Upper lobe of right lung (tissue), 1 donor: ENCODE measurements at places on chromosomes 6 and 20. TPM values are rescaled to one million over a fixed set of nuclear protein-coding genes. Genes with fewer than 3 reads are reported as not detected.

DNA sequence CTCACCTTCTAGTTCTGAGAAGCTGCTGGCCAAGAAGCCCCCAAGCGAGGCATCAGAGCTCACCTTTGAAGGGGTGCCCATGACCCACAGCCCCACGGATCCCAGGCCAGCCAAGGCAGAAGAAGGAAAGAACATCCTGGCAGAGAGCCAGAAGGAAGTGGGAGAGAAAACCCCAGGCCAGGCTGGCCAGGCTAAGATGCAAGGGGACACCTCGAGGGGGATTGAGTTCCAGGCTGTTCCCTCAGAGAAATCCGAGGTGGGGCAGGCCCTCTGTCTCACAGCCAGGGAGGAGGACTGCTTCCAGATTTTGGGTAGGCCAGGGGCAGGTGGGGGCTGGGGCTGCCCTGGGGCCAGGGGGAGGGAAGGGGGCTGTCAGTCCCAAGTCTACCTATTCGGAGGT is 2.3 kb downstream of the MYLK2 start:
- no peak overlapping the region for H3K4me3 ChIP-seq
- peaks cover 4% of the 10 kb centered on the region for H3K4me1 ChIP-seq
- H3K27ac ChIP-seq: no peak overlapping the region
- no peaks in the 10 kb centered on the region for H3K36me3 ChIP-seq
- no peaks in the 10 kb centered on the region for H3K27me3 ChIP-seq

- H3K36me3 ChIP-seq: no peaks in the 10 kb centered on the region
- H3K27me3 ChIP-seq: no peaks in the 10 kb centered on the region
- H3K27ac ChIP-seq: no peak overlapping the region
- DNase-seq: no peak
- H3K4me1 ChIP-seq: no peaks in the 10 kb centered on the region
- no peak overlapping the region for H3K4me3 ChIP-seq
Observed at GRCh38 chr6:56223995-56224394, 23.4 kb downstream of the COL21A1 start.

The CST2 gene
- not detected for total RNA-seq

DNA sequence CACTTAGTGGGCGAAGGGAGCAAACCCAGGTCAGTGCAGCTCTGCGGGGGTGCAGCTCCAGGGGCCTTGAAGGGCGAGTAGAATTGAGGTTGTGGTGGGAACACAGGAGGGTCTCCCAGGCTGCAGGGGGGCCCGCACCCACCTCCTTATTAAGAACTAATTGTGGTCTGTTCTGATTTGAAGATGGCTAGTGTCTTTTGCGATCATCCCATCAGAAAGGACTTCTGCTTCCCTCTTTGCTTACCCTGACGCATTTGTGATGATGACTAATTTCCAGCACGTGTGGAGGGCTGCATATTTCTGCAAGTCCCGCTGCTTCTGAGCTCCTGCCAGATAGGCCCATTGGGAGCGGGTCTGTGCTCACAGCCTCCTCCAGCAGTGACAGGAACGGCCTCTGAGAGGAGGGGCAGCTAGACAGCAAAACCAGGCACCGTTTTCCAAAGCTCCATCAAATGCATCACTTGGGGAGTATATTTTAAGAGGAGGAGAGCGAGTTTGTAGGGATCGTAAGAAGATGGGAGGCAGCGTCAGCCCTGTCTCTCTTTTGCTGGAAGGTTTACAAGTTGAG is 268.9 kb downstream of the CDH4 start:
- no peak overlapping the region for H3K4me3 ChIP-seq
- H3K27ac ChIP-seq: no peak overlapping the region
- DNase-seq: peak; percentile 26
- no peaks in the 10 kb centered on the region for H3K4me1 ChIP-seq
- no peaks in the 10 kb centered on the region for H3K27me3 ChIP-seq

DNA sequence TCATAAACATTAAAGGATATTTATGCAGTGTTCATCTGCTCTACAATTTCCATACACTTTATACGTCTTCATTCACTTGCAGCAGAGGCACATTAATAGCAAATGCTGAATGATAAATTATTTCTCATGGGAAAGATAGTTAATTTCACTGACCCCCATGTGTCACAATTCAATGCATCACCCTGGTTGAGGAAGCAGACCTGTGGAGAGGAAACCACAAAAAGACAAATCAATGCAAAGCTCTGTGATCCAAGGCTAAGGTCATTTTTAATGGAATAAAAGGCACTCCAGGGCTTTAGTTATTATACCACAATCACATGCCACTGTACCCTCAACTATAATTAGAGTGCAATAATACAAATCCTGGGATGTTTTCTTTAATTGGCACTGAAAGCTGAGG is 40.3 kb upstream of the TENT5A start:
- H3K4me3 ChIP-seq: no peak overlapping the region
- H3K27ac ChIP-seq: no peak overlapping the region
- H3K27me3 ChIP-seq: no peaks in the 10 kb centered on the region
- no peaks in the 10 kb centered on the region for H3K36me3 ChIP-seq
- H3K4me1 ChIP-seq: no peaks in the 10 kb centered on the region

The SRMS gene
- total RNA-seq: not detected

- H3K4me1 ChIP-seq: no peaks in the 10 kb centered on the region
- no peak overlapping the region for H3K4me3 ChIP-seq
- no peak for DNase-seq
Observed at GRCh38 chr20:60565551-60565950, 607.3 kb downstream of the CDH26 start.

GRCh38 chr20:64062596-64063388 is at the start of gene TCEA2:
TSS of gene TCEA2 (plus strand) at chr20:64063198. CDS start at chr20:64063313, 115 bp downstream.
- H3K36me3 ChIP-seq: no peaks in the 10 kb centered on the region
- H3K27me3 ChIP-seq: no peaks in the 10 kb centered on the region
- H3K4me1 ChIP-seq: peaks cover 21% of the 10 kb centered on the region
- peak within 1 kb of the TSS; percentile 92 for H3K4me3 ChIP-seq

The CABLES2 gene
- total RNA-seq: 4.1 TPM

The OR2J1 gene
- not detected for total RNA-seq

DNA sequence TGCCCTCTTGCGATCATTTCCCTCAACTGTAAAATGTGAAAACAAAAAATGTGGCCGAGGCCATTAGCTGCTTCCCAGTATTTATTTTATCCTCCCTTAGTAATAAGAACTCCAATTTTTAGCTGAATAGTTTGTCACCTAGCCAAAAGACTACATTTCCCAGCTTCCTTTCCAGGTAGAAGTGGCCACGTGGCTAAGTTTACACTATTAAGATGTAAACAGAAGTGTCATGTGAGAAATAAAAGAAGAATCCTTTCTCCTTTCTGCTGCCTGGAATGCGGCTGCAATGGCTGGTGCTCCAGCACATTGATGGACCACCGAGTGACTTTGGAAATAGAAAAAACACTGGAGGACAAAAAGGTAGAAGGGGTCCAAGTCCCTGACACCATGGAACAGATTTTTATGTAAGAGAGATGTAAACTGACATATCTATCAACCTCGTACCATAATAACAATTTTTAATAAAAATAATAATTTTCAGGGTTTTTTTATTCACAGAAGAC is 268.8 kb downstream of the PKHD1 start:
- H3K36me3 ChIP-seq: no peaks in the 10 kb centered on the region
- H3K4me3 ChIP-seq: no peak overlapping the region

The KCNB1 gene
- total RNA-seq: 0.41 TPM

The EYA2 gene
- total RNA-seq: 1.8 TPM

DNA sequence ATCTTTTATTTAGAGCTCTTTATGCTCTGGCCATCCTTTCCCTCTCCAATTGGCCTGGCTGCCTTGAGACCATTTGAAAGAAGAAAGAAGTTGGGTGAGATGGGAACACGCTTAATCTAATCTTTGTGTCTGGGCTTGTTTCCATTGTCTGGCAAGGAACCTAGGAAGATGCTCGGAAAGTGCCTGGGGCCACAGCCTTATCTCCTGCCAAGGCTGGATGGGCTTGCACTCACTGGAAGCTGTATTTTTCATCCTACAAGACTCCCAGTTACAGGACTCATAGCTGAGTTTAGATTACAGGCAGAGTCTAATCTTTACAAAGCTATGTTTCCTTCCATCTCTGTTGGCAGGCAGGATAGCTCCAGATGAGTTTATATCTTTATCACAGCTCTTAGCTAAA is 33.1 kb upstream of the CDYL start:
- no peak for DNase-seq
- no peaks in the 10 kb centered on the region for H3K36me3 ChIP-seq
- no peaks in the 10 kb centered on the region for H3K4me1 ChIP-seq
- H3K4me3 ChIP-seq: no peak overlapping the region
- H3K27ac ChIP-seq: no peak overlapping the region
- H3K27me3 ChIP-seq: no peaks in the 10 kb centered on the region

The CST4 gene
- not detected for total RNA-seq

The LST1 gene
- total RNA-seq: 68.1 TPM

- peaks cover 18% of the 10 kb centered on the region for H3K4me1 ChIP-seq
- peak overlapping the region; percentile 81 for H3K4me3 ChIP-seq
- peak overlapping the region; percentile 86 for H3K27ac ChIP-seq
- DNase-seq: peak; percentile 80
- no peaks in the 10 kb centered on the region for H3K27me3 ChIP-seq
Observed at GRCh38 chr20:36574366-36575135, 1.2 kb downstream of the TGIF2 start.

DNA sequence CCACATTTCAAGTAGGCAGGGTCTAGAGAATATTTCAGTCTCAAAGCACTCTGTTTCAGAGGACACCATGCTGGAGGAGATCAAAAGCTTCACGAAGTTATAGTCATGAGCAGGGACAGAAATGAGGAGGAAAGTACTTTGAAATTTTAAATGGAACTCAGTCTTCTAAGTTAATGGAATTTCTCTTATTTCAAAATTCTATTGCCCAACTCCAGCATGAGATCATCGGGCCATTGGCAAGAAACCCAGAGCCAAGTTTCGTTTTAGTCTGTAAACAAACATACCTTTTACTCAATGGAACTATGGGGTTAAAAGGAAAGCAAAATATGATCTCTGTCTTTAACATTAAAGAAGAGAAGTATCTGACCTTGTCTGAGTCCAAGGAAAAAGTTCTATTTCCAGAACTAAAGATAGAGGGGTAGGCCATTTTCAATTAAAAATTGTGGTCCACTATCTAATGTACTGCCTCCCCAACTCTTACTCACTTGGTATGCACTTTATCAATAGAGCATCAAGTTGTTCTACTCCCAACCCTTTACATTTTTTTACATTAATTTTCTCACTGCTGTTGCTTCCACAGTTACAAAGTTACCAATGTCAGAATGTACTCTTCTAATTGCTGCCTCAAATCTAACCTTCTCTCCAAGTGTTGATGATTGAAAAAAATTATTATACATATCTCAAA is 235.3 kb upstream of the NRSN1 start:
- no peaks in the 10 kb centered on the region for H3K4me1 ChIP-seq
- no peaks in the 10 kb centered on the region for H3K36me3 ChIP-seq
- no peaks in the 10 kb centered on the region for H3K27me3 ChIP-seq
- H3K4me3 ChIP-seq: no peak overlapping the region
- H3K27ac ChIP-seq: no peak overlapping the region

- DNase-seq: no peak
- H3K4me1 ChIP-seq: no peaks in the 10 kb centered on the region
- no peaks in the 10 kb centered on the region for H3K36me3 ChIP-seq
- H3K27me3 ChIP-seq: no peaks in the 10 kb centered on the region
Observed at GRCh38 chr6:110488606-110489190, 12.3 kb upstream of the SLC22A16 start.

The GRM4 gene
- total RNA-seq: 0.29 TPM

GRCh38 chr20:50731055-50731929 is at the start of gene PARD6B:
TSS of gene PARD6B (plus strand) at chr20:50731580. CDS start at chr20:50731787, 207 bp downstream.
- peak within 1 kb of the TSS; percentile 89 for H3K27ac ChIP-seq
- H3K4me3 ChIP-seq: peak within 1 kb of the TSS; percentile 90
- peaks cover 21% of the 10 kb centered on the region for H3K4me1 ChIP-seq
- H3K27me3 ChIP-seq: no peaks in the 10 kb centered on the region
- peak; percentile 99 for DNase-seq

GRCh38 chr6:26322645-26323482 is 42.1 kb upstream of the BTN3A2 start:
- peak overlapping the region; percentile 58 for H3K4me3 ChIP-seq
- H3K27me3 ChIP-seq: peaks cover 54% of the 10 kb centered on the region
- H3K36me3 ChIP-seq: no peaks in the 10 kb centered on the region
- H3K27ac ChIP-seq: no peak overlapping the region
- H3K4me1 ChIP-seq: peaks cover 6% of the 10 kb centered on the region
- no peak for DNase-seq

- no peak overlapping the region for H3K27ac ChIP-seq
- no peak for DNase-seq
- peaks cover 50% of the 10 kb centered on the region for H3K4me1 ChIP-seq
- peaks cover 100% of the 10 kb centered on the region for H3K27me3 ChIP-seq
Observed at GRCh38 chr20:21514553-21515251, 838 bp upstream of the NKX2-2 start.

DNA sequence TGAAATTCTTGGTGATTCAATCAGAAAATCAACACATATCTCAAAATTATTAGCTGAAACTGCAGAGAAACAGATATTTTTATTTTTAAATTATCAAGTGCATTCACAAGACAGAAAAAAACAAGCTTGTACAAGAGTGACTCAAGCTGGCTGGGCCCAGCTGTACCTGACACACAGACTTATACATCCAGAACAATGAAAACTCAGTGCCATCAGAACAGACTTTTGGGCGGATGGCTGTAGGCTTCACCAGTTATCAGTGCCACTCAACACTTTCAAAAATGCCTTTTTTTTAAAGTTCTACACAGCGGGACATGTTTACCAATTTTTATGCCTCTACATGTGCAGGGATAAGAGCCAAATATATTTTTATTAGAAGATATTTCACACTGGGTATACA is 102.8 kb downstream of the MYB start:
- H3K27me3 ChIP-seq: no peaks in the 10 kb centered on the region
- H3K4me1 ChIP-seq: no peaks in the 10 kb centered on the region
- no peak for DNase-seq
- no peak overlapping the region for H3K4me3 ChIP-seq
- H3K27ac ChIP-seq: no peak overlapping the region

The SUMO4 gene
- 2.5 TPM for total RNA-seq

The C6orf47 gene
- 25.6 TPM for total RNA-seq

DNA sequence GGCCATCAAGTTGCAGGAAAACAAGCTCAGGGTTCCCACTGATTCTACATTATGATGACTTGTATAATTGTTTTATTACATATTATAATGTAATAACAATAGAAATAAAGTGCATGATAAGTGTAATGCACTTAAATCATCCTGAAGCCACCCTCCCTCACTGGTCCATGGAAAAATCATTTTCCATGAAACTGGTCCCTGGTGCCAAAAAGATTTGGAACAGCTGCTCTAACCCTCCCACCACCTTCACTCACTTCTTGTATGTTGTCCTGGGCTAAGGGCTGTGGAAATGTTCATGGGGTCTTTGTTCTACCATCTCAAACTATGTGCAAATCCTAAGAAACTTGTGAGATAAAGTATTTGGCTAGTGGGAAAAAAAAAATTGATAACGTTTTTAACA is 133.8 kb downstream of the LRRC1 start:
- no peaks in the 10 kb centered on the region for H3K27me3 ChIP-seq
- no peak for DNase-seq
- H3K4me3 ChIP-seq: no peak overlapping the region
- no peak overlapping the region for H3K27ac ChIP-seq
- no peaks in the 10 kb centered on the region for H3K4me1 ChIP-seq

GRCh38 chr6:154888421-154889295 is 106.5 kb upstream of the TIAM2 start:
- no peak overlapping the region for H3K4me3 ChIP-seq
- no peak for DNase-seq
- H3K27me3 ChIP-seq: no peaks in the 10 kb centered on the region
- no peaks in the 10 kb centered on the region for H3K36me3 ChIP-seq
- peaks cover 3% of the 10 kb centered on the region for H3K4me1 ChIP-seq

GRCh38 chr20:58722877-58723627 is 30.5 kb downstream of the NPEPL1 start:
- H3K27me3 ChIP-seq: peaks cover 29% of the 10 kb centered on the region
- no peaks in the 10 kb centered on the region for H3K36me3 ChIP-seq
- H3K4me3 ChIP-seq: no peak overlapping the region
- no peaks in the 10 kb centered on the region for H3K4me1 ChIP-seq
- peak; percentile 32 for DNase-seq

GRCh38 chr20:32727683-32728082 is 15.6 kb downstream of the COMMD7 start:
- no peak overlapping the region for H3K27ac ChIP-seq
- no peak for DNase-seq
- no peaks in the 10 kb centered on the region for H3K27me3 ChIP-seq
- H3K4me3 ChIP-seq: no peak overlapping the region
- peaks cover 11% of the 10 kb centered on the region for H3K4me1 ChIP-seq

The HLA-A gene
- total RNA-seq: 1,071 TPM
